GM18507 (cell line): ENCODE measurements at places on chromosomes 7 and 10.

- no peak for DNase-seq
Measured at GRCh38 chr7:124643311-124643811, 122.2 kb downstream of the GPR37 start.

GRCh38 chr10:43410345-43410744 is 1.4 kb upstream of the HNRNPF start:
- no peak for DNase-seq

DNA sequence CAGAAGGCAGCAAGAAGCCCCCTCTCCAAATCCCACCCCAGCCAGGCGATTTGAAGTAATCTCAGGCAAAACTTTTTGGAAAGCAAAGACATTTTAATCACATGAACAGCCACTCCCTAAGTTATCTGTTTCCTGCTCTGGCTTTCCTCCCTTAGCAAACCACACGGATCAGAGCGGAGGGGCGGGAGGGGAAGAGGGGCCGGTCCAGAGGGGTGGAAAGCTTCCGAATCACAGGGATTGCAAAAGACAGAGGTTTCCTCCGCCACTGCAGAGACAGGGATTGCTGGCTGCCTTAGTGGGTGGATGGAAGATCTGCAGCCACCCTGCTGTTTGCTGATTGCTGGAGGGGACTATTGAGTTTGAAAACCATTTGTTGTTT is 41.2 kb downstream of the ZCCHC24 start:
- no peak for DNase-seq

DNA sequence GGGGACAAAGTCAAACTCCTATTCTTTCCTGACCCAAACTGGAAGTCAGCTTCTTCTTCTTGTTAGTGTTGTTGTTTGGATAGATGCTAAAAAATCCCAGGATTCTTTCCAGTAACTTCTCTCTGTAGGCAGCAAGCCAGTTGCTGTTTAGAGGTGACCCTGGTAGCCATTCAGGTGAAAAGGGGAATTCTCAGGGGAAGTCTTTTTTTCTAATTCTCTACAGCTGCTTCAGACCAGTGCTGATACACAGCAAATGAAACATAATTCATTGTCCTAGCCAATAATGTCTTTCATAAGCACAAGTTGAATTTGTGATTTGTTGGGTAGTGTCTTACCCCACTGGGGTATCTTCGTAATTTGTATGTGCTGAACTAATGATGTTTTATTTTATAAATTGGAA is 357.3 kb downstream of the BBS9 start:
- DNase-seq: no peak
